ENCODE measurements at places on chromosomes 2 and 18. TPM values are rescaled to one million over a fixed set of nuclear protein-coding genes. Genes with fewer than 3 reads are reported as not detected.

DNA sequence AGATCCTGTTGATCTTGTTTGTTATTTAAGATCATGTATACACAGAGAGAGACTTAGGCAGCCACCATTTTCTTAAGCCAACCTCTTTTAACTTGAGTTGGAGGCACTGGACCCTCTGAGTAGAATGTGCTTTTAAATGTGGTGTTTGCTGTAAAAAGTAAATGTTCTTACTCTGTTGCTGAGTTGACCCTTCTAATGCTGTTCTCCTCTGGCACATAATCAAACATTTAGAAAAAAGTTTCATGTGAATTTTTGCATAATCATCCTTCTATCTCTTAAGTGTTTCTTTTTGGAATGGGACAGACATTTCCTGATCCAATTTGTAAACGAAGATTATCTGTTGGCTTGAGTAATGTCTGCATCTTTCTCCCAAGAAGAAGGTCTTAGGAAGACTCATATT lies 255.1 kb upstream of the ETAA1 start:
- DNase-seq: no peak

Gene OTX1
- 0.06 TPM for polyA plus RNA-seq

Gene RNU2-63P
- polyA plus RNA-seq: not detected

Gene RUFY4
- 0.13 TPM for polyA plus RNA-seq

Gene SLC66A3
- 12.6 TPM for polyA plus RNA-seq

Gene CENPA
- polyA plus RNA-seq: 6.1 TPM

DNA sequence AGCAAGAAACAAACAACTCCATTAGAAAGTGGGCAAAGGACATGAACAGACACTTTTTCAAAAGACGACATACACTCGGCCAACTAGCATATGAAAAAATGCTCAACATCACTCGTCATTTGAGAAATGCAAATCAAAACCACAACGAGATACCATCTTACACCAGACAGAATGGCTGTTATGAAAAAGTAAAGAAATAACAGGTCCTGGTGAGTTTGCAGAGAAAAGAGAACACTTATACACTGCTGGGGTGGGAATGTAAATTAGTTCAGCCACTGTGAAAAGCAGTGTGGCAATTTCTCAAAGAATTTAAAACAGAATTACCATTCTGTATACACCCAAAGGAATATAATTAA lies 130.5 kb downstream of the PLCL1 start:
- DNase-seq: no peak

DNA sequence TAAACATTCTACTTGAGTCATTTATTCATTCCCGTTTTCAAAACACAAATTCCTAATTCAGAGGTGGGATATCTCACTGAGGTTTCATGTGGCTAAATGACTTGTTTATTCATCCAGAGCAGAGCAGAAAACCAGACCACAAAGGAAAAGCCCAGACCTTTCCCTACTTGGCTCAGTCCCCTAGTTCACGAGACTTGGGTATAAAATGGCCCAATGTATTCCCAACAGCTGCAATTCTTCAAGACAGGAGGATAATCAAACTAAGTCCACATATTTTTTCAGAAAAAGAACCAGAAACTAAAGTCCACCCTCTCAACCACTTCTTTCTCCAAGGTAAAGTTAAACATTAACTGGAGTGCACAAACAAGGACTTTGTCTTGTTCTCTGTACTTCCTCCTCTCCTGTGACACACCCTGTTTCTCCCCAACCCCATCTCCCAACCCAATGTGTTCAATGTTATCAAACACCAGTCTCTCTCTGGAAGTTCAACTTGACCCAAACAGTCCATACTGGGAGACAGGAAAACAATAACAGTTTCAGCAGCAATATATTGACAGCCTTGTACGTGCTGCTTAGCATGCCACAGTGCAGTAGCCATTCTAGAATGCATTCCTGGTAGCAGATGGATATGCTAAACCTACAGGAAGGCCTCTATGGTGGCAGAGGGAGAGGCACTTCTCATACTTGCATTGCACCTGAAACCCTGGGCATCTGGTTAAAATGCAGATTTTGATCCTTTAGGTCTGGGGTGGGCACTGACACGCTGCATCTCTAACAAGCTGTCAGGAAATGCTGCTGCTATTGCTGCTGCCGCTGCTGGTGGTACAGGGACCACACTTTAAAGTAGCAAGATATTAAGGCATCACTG lies 110.7 kb downstream of the INO80D start:
- no peak for DNase-seq

DNA sequence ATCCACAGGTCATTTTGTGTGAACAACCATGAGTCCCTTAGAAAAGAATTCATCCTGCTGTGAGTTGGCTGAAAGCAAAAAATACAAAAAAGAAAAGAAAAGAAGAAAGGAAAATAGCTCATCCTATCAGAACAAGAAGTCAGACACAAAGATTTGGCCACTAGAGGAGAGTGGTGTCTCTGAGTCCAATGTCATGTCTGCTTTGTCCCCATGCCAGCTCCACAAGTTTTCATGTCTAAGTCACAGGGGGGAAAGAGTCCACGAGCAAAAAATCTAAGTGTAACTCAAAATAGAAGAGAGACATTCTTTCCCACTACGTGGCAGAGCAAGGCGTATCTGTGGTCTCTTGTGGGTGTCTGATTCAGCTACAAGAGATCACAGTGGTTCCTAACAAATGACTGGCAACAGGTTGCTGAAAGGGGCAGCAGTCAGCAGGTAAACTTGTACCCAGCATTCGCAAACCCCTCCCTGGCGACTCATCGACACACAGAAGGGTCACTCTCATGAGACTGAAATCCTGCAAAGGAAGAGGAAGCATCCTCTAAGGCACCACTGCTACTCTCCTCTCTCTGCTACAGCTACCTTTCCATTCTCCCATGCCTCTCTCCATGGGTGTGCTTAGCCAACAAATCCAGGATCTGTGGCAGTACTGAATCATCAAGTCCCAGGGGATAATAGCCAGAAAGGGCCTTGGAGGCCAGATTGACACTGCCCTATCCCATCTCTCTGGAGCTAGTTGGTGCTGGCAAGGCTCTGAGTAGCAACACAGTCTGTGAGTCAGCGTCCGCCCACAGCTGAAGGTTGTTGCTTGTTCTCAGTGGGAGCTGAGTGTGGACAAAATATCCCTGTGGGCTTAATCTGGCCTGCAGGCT lies 123.0 kb upstream of the SLC39A10 start:
- peak; percentile 34 for DNase-seq

Gene KCNK3
- polyA plus RNA-seq: 1.5 TPM
